ENCODE measurements at places on chromosomes 3 and 15.

DNA sequence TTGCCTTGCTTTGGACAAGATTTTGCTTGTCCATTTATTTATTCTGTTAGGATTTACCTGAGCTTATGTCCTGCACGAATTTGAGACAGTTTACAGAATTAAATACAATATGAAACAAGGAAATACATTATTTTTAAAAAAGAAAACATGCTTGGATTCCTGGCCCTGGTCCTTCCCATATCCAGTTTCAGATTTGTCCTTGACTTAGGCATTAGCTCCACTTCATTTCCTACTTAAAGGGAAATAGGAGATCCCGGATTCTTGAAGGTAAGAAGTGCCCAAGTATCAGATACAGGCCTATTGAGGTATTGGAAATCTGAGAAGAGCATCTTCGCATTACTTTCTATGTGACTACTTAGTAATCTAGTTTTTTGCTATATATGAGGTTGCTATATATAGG, 672.0 kb downstream of the SI start:
- no peak for DNase-seq

DNA sequence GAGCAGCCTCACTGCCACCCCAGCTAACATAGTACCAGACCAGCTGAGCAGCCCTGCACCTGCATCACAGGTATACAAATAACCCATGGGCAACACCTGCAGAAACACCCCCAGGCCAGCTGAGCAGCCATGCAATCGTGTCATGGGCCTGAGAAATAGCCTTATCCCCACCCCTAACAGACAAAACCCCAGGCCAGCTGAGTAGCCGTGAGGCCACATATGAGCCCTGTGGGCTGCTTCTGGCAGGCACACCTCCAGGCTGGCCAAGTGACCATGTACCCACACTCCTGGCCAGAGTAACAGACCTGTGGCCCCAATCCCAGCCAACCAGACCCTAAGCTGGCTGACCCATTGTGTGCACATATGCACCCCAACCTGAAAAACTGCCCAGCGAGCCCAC, 138.6 kb downstream of the DMXL2 start:
- DNase-seq, result no peak

GRCh38 chr3:18883571-18883970, 264.7 kb upstream of the KCNH8 start:
- no peak for DNase-seq

GRCh38 chr3:150723946-150724345, 20.2 kb upstream of the ERICH6 start:
- no peak for DNase-seq

GRCh38 chr15:66404532-66404931, 17.8 kb downstream of the MAP2K1 start:
- no peak for DNase-seq

- no peak for DNase-seq
Measured at GRCh38 chr3:148389916-148390315, 307.8 kb upstream of the AGTR1 start.

GRCh38 chr3:9777694-9778021, 7.9 kb upstream of the CAMK1 start:
- DNase-seq, result no peak

DNA sequence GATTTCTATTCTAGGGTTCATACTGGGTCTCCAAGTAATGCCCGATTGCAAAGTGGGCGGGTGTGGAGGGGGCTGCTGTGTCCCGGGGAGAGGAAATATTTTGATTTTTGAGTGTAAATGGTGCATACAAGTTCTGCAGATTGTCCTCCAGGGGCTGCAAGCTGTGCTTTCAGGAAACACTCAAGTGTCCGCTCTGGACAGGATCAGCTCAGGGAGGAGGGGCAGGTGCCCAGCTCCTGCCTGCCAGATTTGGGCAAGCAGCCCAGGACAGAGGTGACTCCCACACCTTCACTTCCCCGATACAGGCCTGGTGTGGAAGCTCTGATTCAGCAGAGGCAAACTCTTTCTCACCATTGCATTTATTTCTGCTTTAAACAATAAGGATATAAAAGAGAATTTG, 142.7 kb downstream of the ALDH1A2 start:
- peak; percentile 64 for DNase-seq

- DNase-seq, result peak; percentile 42
Measured at GRCh38 chr15:68609629-68610028, 30.8 kb downstream of the CORO2B start.

DNA sequence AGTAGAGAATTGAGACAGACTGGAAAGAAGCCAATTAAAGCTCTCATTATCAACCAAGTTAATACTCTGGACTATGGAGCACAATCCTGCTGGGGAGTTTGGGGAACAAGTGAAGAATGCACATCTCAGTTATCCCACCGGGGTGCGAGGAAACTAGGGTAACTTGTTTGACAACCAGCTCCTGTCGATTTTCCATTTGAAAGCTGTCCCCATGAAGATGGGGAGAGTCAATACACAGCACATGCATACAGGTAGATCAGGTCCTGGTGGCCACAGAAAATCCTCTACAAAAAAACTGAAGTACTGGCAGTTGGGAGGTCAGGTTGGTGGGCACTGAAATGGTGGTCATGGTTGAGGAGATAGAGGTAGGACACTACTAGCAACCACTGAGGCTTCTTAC, 25.7 kb upstream of the GRAMD1C start:
- DNase-seq, result no peak

GRCh38 chr3:169618894-169619792, 44.4 kb downstream of the MECOM start:
- peak; percentile 56 for DNase-seq

- DNase-seq, result no peak
Measured at GRCh38 chr15:70447521-70447920, 315.8 kb downstream of the UACA start.

DNA sequence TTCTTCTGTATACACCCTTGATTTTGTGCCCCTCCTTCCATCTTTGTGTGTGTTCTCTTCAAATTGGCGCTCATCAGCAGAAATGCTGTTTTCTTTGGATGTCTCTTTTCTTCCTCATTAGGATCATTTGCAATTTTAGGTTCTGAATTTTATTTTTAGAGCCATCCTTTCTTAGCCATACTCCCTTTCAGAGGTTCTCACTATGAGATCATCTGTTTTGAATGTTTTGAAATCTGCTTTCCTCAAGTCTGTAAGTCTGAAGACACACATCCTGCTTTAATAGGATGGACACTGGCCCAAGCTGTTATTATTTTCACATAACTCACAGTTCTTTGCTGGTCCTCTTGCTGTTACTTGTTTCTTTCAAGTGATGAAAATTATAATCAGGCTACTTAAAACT, 124.8 kb downstream of the BDH1 start:
- no peak for DNase-seq

- no peak for DNase-seq
Measured at GRCh38 chr3:127790882-127791183, 31.5 kb downstream of the MGLL start.

- DNase-seq, result no peak
Measured at GRCh38 chr3:168475704-168476103, 380.0 kb upstream of the GOLIM4 start.

- DNase-seq, result no peak
Measured at GRCh38 chr3:128392818-128393544, 73.7 kb downstream of the DNAJB8 start.

GRCh38 chr3:19202754-19203153, 54.4 kb downstream of the KCNH8 start:
- no peak for DNase-seq

GRCh38 chr3:76352511-76353284, 567.3 kb upstream of the ZNF717 start:
- no peak for DNase-seq

DNA sequence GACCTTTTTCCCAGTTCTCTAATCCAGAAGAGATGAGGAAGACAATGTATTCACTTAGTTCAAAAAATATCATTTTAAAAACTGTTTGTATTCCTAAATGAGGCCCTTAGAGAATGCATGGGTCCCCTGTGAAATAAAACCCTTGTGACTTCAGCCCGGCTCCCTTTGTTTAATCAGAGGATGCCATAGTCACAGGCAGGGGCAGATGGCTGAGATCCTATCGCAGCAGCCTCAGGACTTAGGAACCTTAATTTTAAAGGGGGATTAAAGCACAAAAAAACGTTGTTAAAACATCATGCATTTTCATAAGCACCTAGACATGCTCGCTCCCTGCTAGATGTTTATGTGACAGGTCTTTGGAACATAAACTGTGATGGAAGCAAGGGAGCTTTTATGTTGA, 176.6 kb downstream of the IL20RB start:
- no peak for DNase-seq

- DNase-seq, result no peak
Measured at GRCh38 chr3:167718582-167718981, 16.1 kb downstream of the PDCD10 start.

DNA sequence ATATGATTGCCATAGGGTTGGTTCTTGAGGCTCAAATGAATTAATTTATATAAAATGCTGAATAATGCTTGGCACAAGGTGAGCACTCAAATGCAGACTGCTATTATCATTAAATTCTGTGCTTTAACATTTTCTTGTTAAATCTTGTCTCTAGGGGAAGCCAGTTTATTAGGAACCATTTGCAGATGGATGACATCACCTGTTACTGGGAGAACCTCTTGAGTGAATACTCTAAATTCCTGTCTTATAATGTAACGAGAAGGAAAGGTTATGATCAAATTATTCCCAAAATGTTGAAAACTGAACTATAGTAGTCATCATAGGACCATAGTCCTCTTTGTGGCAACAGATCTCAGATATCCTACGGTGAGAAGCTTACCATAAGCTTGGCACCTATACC, 6.2 kb upstream of the TIMMDC1 start:
- no peak for DNase-seq

DNA sequence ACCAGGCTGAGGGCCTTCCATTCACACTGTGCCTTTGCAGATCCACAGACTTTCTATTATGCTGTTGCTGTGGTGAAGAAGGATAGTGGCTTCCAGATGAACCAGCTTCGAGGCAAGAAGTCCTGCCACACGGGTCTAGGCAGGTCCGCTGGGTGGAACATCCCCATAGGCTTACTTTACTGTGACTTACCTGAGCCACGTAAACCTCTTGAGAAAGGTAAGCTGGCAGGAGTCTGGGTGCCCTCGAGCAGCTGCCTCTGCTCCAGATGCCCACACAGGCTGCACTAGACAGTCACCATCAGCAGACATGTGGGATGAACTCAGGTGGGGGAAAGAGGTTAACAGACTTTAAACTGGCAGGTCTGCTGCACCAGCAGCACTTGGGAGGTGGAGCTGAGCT, 8.3 kb downstream of the TF start:
- DNase-seq, result no peak

- no peak for DNase-seq
Measured at GRCh38 chr3:58117561-58118181, 93.1 kb downstream of the DNASE1L3 start.

DNA sequence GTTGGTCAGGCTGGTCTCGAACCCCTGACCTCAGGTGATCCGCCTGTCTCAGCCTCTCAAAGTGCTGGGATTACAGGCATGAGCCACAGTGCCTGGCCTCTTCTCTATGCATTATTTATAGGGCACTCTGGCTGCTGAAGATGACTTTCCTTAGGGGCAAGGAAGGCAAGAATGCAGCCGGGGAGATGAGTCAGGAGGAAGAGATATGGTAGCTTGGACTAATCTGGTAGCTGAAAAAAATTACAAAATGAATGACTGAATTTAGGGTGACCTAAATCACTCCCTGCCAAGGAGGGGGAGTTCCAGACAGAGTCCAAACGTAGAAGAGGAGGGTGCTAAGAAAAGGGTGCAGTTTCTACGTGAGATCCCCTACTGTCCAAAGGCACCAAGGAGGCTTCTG, 14.2 kb downstream of the RHCG start:
- no peak for DNase-seq

- DNase-seq, result no peak
Measured at GRCh38 chr3:188929137-188929536, 242.6 kb upstream of the TPRG1 start.

GRCh38 chr3:98563661-98564281, 29.6 kb downstream of the CPOX start:
- no peak for DNase-seq

- DNase-seq, result no peak
Measured at GRCh38 chr3:168029705-168030104, 66.0 kb downstream of the GOLIM4 start.

- DNase-seq, result no peak
Measured at GRCh38 chr3:64824394-64824909, 136.7 kb upstream of the ADAMTS9 start.

DNA sequence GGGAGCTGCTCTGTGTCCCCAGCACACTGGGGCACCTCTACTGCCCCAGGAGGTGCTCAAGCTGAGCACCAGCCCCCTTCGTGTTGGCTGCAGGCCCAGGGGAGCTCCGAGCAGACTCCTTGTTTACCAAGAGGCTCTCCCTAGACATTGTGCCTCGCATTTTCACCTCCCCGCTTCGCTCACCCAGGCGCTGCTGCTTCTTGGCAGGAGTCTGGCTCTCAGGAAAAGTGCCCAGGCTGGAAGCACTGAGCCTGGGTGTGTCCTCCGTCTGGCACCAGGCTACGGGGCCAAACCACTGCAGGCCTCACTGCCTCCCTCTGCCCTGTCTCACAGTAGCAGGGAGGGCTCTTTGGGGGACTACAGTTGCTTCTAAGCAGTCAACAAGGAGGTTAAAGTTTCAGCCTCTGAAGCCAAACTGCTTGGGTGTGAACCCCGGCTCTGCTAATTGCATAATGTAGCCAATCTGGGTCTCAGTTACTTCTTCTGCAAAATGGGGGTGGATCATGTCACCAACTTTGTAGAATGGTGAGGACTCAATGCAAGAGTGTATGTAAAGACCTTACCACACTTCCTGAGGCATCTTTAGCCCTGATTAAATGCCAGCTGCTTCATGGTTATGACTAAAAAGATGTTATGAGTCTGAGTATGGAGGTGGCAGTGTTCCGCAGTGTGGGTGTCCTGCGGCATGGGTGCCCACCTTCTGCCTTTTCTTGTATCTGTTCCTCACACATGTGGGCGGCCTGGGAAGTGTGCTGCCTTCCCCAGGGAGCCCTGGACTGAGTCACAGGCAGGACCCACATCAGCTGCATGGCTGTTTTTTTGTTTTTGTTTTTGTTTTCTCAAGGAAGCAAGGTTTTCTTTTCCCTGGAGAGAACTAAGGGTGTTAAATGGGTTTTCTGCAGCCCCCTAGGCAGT, 88.9 kb downstream of the CLSTN2 start:
- DNase-seq, result peak; percentile 41

GRCh38 chr15:73225358-73226015, 143.3 kb downstream of the HCN4 start:
- DNase-seq, result peak; percentile 85

GRCh38 chr3:49940667-49941249, 808 bp downstream of the RBM6 start:
- DNase-seq, result no peak

DNA sequence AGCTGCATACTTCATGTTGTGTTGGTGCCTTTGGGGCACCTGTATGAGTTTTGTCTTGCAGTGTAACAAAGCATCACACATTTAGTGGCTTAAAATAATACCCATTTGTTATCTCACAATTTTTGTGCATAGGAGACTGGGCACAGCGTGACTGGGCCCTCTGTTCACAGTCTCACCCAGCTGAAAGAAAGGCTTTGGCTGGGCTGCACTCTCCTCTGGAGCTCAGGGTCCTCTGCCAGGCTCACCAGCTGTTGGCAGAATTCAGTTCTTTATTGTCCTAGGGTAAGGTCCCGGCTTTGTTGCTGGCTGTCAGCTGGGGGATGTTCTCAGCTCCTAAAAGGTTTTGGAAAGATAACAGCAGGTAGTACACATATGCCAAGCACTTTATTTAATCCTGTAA, 263.3 kb downstream of the CLSTN2 start:
- DNase-seq, result no peak

GRCh38 chr3:14876921-14877333, 58.2 kb downstream of the FGD5 start:
- peak; percentile 92 for DNase-seq
